Adrenal gland (tissue), 19 donors: ENCODE measurements at places on chromosomes 5 and 9.

GRCh38 chr5:136726506-136726905, 361.2 kb upstream of the TRPC7 start:
- H3K4me1 ChIP-seq = no peaks in the 10 kb centered on the region
- no peak overlapping the region for H3K4me3 ChIP-seq
- H3K27ac ChIP-seq = no peak overlapping the region
- H3K36me3 ChIP-seq = no peaks in the 10 kb centered on the region
- DNase-seq = no peak
- H3K27me3 ChIP-seq = no peaks in the 10 kb centered on the region

GRCh38 chr9:2486988-2487387, 134.6 kb upstream of the VLDLR start:
- no peaks in the 10 kb centered on the region for H3K27me3 ChIP-seq
- H3K36me3 ChIP-seq = no peaks in the 10 kb centered on the region
- H3K27ac ChIP-seq = no peak overlapping the region
- no peak overlapping the region for H3K4me3 ChIP-seq

- H3K4me3 ChIP-seq = no peak overlapping the region
- no peaks in the 10 kb centered on the region for H3K4me1 ChIP-seq
- DNase-seq = no peak
- H3K27me3 ChIP-seq = no peaks in the 10 kb centered on the region
- H3K36me3 ChIP-seq = no peaks in the 10 kb centered on the region
- H3K27ac ChIP-seq = no peak overlapping the region
Measured at GRCh38 chr5:160477266-160477970, 55.8 kb downstream of the PTTG1 start.

- H3K4me1 ChIP-seq = no peaks in the 10 kb centered on the region
- no peaks in the 10 kb centered on the region for H3K27me3 ChIP-seq
- DNase-seq = no peak
- no peak overlapping the region for H3K27ac ChIP-seq
- H3K4me3 ChIP-seq = no peak overlapping the region
- H3K36me3 ChIP-seq = no peaks in the 10 kb centered on the region
Measured at GRCh38 chr5:5784101-5784500, 361.6 kb downstream of the ICE1 start.

DNA sequence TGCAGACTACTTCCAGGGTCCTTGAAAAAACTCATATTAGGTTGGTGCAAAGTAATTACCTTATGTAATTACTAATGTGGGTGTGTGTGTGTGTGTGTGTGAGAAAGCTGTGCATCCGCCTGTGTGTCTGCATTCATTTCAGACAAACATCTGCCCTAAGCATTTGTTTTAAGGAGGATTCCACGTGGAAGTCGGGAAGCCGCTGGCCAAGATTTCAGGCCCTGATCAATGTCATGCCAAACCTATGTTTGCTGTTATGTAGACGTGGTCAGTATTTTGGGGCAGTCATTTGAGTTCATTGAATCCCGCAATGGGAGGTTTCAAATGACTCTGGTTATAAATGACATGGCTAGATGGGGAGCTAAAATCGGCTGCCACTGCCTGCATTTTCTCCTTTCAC, 33.6 kb upstream of the BASP1 start:
- H3K27ac ChIP-seq = no peak overlapping the region
- no peak for DNase-seq
- no peak overlapping the region for H3K4me3 ChIP-seq
- H3K27me3 ChIP-seq = no peaks in the 10 kb centered on the region
- H3K4me1 ChIP-seq = no peaks in the 10 kb centered on the region

GRCh38 chr5:68253624-68254585, 38.3 kb downstream of the PIK3R1 start:
- H3K36me3 ChIP-seq = no peaks in the 10 kb centered on the region
- peaks cover 13% of the 10 kb centered on the region for H3K4me1 ChIP-seq
- H3K4me3 ChIP-seq = no peak overlapping the region
- no peak for DNase-seq
- H3K27me3 ChIP-seq = no peaks in the 10 kb centered on the region
